Smooth muscle cell of trachea (primary cell): ENCODE measurements at places on chromosomes 16 and 17. TPM values are rescaled to one million over a fixed set of nuclear protein-coding genes. Genes with fewer than 3 reads are reported as not detected.

The PRR15L gene
- not detected in 2 replicates for total RNA-seq

The CHAD gene
- not detected in 2 replicates for total RNA-seq

The C17orf78 gene
- total RNA-seq: not detected in 2 replicates

The MYH13 gene
- total RNA-seq: not detected in 2 replicates

The NGFR gene
- 0.44 and 3.3 TPM in 2 replicates for total RNA-seq

The SLC16A11 gene
- total RNA-seq: 0.66 TPM in 1 of 2 replicates, not detected in the other

The GPR179 gene
- total RNA-seq: under 0.01 and 0.17 TPM in 2 replicates

The TMC7 gene
- total RNA-seq: 0.66 and 0.73 TPM in 2 replicates

The TANGO6 gene
- total RNA-seq: 21.7 and 21.8 TPM in 2 replicates

The TMEM220 gene
- total RNA-seq: 1.2 and 2.8 TPM in 2 replicates

The ELMO3 gene
- total RNA-seq: 0.29 and 0.66 TPM in 2 replicates

The TMC6 gene
- total RNA-seq: 0.17 and 1.0 TPM in 2 replicates

The BTBD17 gene
- 0.17 TPM in 1 of 2 replicates, not detected in the other for total RNA-seq

The CCL17 gene
- total RNA-seq: not detected in 2 replicates

The LRRC46 gene
- under 0.01 and 0.15 TPM in 2 replicates for total RNA-seq

The KRT12 gene
- not detected in 2 replicates for total RNA-seq

The ITGA2B gene
- total RNA-seq: 0.15 and 0.66 TPM in 2 replicates

The ZFP3 gene
- total RNA-seq: 1.5 and 1.9 TPM in 2 replicates

The KRT10 gene
- total RNA-seq: 1.5 and 3.5 TPM in 2 replicates

The LGALS9 gene
- 0.99 TPM in 1 of 2 replicates, not detected in the other for total RNA-seq
